ENCODE measurements at places on chromosomes 2 and 18.

GRCh38 chr2:14815201-14815600 is 182.7 kb downstream of the LRATD1 start:
- no peak for DNase-seq

DNA sequence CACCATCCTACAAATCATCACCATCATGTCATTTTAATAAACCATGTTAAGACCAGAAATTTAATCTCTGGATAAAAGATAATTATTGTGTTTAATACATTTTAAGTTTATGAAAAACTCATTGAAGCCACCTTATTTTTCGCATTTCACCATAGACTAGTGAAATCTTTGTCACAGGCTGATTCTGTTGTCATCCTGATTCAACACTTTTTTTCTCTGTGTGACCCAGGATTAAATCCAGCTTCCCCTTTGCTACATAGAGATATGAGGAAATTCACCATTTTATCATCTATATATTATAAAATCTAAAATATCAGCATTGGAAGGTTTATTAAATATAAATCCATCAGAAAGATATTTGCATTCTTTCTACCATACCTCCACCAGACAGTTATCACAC is 29.2 kb upstream of the MRO start:
- DNase-seq: no peak

- DNase-seq: no peak
These were observed 130.1 kb upstream of the COPS8 start for GRCh38 chr2:236955521-236956030.

DNA sequence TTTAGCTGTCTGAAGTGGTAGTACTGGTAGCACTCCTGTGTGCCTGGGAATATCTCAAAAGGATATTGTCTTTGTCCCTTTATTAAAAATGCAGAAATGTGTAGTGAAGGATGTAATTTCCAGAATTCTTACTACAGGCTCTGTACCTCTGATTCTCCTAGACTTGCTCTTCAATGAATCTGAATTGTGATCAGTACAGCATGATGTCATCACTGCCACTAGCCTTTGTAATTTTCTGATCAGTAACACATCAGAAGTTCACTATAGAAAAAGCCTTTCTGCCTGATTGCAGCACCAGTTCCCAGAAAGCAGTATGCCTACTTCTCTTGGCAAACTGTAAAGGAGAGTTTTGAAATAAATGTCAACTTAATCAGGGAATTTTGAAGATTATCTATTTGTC is 29.2 kb upstream of the OTOF start:
- no peak for DNase-seq

DNA sequence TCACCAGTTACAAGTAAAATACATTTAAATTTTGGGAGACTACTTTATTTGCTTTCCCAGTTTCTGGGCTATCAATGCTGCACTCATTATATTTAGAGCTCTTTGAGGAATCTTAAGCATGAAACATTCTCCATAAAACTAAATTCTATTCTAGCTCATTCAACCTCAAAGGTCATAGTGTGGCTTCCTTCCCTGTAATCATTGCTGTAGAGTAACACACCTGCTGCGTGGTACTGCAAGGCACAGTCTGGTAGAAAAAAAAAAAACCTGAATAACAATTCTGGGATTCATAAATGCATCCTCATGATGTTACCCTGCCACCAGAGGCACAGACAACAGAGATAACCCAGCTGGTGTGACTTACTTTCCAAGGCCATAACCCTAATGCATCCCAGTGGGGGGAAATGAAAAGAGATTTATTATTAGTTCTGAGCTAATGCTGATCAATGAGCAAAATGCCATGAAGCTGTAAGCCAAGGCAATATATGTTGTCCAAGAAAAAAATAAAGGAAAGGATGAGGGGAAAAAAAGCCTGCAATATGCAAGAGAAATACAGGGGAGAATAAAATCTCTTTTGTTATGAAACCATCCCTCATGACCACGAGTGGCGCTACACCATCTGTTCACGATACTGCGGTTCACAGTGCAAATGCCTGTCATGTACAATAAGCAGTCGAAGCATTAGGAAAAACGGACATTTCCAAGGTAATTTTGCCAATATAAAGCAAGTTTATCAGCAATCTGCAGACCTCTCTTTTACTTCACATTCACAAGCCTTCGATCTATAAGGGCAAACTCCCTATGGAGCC is 1481.6 kb upstream of the PIK3C3 start:
- DNase-seq: no peak

DNA sequence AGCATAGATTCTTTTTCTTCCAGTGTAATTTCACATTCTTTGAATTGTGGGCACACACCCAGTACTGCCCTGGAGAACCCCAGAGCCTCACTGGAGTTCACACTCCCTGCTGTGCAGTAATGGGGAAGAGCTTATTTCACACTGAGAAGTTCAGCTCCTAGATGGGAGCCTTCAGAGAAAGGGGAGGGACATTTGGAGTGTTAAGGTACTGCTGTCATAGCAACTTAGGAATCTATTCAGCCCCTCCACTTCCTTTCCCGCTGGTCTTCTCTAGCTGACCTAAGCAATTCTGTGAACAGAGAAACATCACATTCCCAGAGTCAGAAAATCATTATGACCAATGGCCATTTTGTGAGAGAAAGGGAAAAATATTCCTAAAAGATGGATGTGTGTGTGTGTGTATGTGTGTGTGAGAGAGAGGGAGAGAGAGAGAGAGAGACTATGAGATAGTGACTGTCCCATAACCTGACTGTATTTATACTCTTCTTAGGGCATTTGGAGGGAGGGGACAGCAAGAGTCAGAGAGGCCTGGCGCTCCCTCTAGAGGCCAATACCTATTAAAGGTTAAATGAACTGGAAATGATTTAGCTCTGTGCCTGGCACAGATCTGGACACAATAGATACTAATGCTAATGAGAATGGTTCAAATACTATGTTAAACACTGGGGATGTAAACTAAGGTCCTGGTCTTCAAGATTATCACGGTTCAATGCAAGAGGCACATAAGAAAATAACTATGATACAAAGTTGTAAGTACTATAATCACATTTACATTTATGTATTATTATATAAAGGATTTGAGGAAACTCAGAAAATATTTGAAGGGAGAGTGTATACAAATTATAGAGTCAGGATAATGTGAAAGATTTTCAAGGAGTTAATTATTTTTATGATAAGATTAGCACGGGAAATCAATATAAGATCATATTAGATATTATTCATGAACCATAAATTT is 41.5 kb upstream of the RPE start:
- peak; percentile 43 for DNase-seq

DNA sequence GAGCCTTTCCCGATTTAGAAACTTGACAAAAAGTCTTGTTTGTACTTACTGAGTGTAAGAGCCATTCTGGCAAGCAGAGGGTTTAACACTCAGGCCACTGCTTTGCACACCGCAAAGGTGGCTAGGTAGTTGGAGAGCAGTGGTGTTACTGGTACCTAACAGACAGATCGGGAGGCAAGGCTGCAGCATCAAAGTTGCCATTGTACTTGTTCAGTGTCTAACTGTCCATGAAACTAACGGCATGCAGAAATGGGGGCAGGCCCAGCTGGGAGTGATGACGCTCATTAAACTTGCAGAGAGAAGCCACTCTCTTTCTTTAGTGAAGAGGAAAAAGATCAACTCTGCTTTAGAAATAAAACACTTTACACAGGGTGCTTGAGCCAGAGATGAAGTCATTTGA is 10.1 kb downstream of the GPR39 start:
- no peak for DNase-seq

DNA sequence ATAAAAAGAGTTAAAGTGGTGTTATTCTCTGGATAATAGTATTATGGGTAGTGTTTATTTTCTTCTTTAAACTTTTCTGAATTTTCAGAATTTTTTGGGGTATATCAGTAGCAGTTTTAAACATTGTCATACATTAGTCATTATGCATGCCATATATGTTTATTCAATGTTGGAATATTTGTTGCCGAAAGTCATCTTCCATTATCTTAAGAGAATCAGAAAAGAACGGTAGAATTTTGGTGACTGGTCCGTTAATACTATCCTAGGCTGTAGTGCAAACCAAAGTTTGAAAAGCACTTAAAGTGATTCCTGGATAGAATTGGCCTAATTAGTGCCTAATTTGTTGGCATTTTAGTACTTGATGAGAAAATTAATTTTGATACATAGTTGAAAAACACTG is 244.1 kb downstream of the PHLPP1 start:
- DNase-seq: no peak

GRCh38 chr2:16581241-16581640 is 84.4 kb downstream of the CYRIA start:
- no peak for DNase-seq

- DNase-seq: no peak
These were observed 388.3 kb downstream of the NBAS start for GRCh38 chr2:15172825-15173224.

GRCh38 chr18:36734596-36734995 is 94.2 kb downstream of the TPGS2 start:
- no peak for DNase-seq

DNA sequence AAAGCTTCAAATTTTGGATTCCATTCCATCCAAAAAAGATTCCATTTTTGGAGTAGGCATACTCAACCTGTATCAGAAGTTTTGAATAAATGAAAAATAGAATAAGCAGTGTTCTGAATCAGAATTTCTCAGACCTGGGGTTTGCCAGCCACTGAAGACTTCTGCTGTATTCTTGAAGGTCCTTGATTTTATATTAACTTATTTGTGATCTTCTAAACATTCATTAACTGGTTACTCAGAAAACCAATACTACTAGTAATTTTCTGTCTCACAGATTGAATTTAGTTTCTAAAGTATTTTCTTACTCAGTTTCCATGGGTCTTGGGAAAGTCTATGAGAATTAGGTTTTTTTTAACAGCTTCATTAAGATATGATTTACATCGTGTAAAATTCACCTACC is 60.9 kb downstream of the RIF1 start:
- no peak for DNase-seq

DNA sequence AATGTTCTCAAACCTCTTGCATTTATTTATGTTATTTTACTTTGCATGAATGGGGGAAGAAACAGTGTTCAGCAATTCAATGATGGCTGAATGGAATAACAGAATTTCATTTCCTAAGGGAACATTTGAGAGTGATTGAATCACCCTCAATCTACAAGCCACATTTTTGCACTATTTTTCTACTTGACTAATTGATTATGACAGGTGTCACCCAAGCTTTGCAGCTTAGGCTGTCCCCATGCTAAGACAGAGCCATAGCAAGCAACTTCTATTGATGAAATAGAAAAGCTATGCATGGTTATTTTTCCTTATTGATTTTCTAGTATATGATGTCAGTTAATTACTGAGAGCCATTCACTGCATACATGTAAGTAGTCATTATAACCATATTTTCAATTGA is 795.7 kb downstream of the DCC start:
- DNase-seq: no peak

DNA sequence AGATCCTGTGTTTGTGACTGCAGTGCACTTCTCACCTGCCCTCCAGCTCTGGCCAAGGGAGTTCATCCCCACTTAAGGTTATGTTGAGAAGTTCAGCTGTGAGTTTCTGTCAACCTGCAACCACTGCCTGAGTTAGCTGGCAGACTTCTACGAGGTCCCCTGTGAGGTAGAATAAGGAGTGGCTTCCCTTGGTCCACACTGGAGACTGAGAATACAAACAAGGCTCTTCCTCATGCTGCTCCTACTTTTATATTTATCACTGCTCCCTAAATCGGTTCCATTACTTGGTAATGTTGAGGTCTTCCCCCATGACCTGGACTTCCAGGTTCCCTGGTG is 353.2 kb upstream of the CWC22 start:
- DNase-seq: no peak

DNA sequence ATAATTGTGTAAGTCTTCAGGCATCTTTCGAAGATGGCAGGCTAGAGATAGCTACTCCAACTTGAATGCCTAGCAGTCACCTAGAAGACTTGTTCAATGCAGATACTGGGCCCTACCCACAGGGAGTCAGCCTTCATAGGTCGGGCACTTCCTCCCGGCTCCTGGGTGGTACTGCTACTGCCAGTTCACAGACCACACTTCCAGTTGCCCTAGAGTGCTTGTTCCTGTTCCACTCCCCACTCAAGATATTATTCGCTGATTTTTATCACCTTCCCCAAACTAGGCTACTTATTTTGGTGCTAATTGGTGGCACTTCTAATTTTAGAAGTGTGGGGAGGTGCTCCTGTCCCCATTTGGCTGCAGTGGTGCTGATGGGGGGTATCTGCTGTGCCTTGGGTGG is 34.2 kb downstream of the INPP4A start:
- DNase-seq: no peak

DNA sequence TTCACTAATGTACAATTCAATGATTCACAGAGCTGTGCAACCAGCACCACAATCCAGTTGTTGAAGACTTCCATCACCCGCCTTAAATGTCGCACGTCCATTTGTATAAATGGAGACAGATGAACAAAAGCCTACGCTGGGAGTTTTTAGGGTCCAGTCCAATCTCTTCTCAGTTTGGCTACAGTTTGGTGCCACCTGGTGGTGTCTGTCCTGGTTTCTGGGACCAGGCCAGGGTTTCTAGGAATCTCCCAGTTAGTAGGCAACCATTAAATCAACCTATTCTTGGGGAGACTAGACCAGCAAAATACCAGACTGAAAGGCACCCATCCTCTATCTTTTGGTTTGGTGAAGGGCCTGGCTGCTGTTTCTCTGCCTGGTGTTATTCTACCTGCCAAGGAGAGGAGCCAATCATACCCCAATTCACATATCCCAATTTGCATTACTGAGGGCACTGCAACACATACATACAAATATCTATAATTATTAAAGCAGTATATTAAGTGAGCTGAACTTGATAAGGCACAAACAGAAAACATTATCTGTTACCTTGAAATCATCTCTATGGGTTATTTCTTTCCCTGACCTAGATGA is 3.2 kb upstream of the DDX1 start:
- peak; percentile 43 for DNase-seq

DNA sequence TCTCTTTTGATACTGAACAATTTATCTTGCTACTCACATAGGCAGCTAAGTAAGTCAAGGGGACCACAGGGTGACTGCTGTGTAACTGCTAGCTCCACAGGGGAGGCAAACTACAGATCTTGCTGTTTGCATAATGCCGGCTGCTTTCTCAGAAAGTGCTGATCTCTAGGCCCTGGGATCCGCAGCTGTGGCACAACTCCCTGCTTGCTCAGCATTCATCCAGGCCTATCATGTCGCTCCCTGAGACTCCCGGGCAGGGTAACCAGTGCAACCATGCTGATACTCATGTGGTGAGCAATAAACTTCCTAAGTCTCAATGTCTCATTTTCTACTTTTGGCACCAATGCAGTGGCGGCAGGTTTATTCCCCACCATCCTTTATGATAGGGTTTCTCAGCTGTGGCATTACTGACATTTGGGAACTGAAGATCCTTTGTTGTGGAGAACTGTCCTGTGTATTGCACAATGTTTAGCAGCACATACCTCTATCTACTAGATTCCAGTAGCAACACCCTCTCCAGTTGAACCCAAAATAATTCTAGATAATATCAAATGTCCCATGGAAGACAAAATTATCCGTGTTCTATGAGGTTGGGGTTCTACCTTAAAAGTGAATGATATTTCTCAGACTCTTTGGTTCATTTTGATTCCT is 1101.3 kb downstream of the LRP1B start:
- DNase-seq: no peak

DNA sequence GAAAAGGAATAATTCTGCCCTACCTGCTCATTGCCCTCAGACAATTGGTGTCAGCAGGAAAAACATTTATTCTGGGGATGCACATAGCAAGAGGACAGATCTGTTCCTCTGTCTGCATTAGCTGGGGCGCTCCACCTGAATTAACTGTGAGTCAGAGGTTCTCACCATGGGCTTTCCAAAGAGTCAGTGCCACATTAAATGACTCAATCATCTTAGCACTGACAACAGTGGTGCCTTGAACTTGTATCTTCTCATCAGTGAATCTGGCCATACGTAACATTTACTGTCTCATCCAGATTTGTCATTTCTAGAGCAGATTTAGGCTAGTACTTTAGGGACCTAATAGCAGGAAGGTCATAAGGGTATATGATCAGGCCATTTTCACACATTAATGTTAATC is 358.1 kb upstream of the CRIM1 start:
- no peak for DNase-seq

Measured in LoVo (cell line).